ENCODE measurements at places on chromosomes 1 and 21.

- DNase-seq: no peak
These were observed 140.5 kb upstream of the MAP1LC3C start for GRCh38 chr1:242139442-242139841.

GRCh38 chr1:46203738-46204405, 738 bp downstream of the LURAP1 start:
- DNase-seq: no peak

DNA sequence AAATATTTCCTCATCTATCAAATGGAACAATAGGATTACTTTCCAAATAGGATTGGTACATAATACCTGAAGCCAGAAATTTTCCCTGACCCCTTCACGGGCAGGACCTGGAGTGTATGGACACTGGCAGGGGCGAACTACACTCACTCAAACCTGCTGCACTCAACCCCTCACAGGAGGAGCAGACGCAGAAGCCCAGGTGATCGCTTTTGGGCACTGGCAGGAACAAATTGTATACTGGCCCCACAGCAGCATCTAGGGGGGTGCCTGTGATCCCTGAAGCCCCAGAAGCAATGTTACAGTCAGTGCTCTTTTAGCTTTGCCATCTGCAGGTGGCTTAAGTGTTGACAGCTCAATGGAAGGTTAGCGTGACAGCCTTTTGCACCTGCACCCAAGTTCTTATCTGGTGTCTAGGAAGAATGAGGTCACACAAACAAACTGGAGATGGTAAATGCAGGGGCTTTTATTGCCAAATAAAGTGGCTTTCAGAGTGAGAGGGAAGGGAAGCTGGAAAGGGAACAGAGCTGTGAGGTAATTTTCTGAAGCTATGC, 199.2 kb upstream of the NEGR1 start:
- no peak for DNase-seq

GRCh38 chr1:15751717-15752116, 6.9 kb upstream of the FBLIM1 start:
- DNase-seq: no peak

- peak; percentile 82 for DNase-seq
These were observed 252.0 kb downstream of the RHOU start for GRCh38 chr1:228987286-228987685.

DNA sequence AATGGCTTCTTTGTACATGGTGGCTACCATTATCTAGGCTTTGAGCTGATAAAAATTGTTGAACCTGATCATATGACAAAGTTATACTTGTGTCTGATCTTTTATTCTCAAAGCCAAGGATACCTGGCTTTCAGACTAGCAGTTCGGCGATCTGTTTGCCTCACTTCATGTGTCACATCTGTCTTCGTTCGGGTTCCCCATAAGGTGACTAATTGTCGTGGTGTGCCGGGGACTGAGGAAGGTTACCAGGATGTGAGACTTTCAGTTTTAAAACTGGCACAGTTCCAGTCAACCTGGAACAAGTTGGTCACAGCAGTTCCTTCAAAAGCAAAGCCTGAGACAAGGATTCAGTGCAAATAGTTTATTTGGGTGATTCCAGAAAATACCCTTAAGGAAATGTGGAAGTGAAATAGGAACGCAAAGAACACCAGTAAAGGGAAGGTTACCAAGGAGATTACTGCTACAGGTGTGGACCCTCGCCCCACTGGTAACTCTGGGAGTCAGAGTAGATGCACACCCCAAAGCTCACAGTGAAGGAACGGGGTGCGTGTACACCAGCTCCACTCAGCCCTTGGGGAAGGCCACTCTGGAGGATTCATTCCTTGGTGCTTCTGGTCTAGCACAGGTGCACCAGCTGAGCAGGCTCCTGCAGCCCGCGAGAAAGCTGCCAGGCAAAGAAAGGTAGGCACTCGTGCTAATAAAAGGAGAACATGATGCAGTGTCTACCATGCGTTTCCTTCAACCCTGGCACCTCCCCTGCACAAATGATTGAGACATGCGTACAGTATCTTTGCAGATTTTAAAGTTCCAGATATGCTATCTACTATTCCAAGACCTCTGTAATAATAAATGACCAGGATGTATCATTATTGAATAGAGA, 69.0 kb downstream of the VWA5B1 start:
- no peak for DNase-seq

DNA sequence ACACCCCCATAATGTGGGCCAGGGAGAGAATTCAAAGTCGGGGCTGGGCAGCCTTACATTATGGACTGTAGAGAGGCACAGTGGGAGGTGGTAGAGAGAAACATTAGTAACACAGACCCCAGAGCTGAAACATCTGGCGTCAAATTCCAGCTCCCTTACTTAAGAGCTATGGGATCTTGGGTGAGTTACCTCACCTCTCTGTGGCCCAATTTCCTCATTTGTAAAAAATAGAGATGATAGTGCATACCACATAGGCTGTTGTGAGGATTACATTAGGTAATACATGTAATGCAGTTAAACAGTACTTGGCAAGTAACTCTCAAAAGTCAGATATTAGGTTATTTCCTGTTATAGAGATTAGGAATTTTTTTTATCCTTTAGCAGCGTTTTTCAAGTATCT, 160.5 kb upstream of the KIAA0040 start:
- no peak for DNase-seq

GRCh38 chr1:204080163-204080903, 7.4 kb downstream of the SOX13 start:
- DNase-seq: peak; percentile 31

- no peak for DNase-seq
These were observed 33.0 kb upstream of the TTC22 start for GRCh38 chr1:54834007-54834541.

- no peak for DNase-seq
These were observed 53.2 kb downstream of the STX6 start for GRCh38 chr1:180969434-180969833.

DNA sequence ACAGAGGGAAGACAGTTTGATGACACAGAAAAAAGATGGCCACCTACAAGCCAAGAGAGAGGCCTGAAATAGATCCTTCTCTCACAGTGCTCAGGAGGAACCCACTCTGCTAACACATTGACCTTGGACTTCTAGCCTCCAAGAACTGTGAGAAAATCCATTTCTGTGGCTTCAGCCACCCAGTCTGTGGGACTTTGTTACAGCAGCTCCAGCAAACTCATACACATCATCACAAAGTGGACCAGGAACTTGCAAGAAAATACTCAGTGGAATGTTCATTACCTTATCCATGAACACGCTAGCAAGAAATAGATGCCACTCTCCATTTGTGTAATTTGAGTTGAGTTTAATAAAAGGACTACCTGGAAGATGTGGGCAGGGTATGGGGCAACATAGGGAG, 38.1 kb upstream of the VWA5B1 start:
- DNase-seq: no peak

- DNase-seq: no peak
These were observed 12.7 kb upstream of the PCP4 start for GRCh38 chr21:39854572-39854971.

GRCh38 chr1:115141145-115141454, 51.8 kb upstream of the TSPAN2 start:
- no peak for DNase-seq

DNA sequence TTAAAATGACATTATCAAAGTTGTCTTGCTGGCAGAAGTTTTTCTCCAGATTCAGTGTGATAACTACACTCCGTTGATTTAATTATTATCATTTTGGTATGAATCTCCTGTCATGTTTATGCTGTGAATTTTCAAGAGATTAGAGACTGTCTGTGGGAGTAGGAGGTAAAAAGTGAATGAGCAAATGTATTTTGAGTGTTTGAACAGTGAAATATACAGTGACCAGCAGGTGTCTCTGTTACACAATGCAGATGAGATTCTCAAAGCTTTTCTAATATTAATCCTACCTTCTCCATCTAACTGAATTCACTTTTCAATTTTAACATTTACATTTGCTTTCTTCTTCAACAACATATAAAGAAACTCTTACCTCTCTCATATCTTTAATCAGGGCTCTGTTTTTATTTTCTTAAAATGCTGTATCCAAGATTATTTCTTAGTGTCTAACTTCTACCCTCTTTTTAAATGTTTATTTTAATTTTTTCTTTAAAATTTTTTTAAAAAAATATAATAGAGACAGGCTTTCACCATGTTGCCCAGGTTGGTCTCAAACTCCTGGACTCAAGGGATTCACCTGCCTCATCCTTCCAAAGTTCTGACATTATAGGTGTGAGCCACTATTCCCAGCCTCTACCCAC, 20.9 kb upstream of the HSPA13 start:
- peak; percentile 21 for DNase-seq

DNA sequence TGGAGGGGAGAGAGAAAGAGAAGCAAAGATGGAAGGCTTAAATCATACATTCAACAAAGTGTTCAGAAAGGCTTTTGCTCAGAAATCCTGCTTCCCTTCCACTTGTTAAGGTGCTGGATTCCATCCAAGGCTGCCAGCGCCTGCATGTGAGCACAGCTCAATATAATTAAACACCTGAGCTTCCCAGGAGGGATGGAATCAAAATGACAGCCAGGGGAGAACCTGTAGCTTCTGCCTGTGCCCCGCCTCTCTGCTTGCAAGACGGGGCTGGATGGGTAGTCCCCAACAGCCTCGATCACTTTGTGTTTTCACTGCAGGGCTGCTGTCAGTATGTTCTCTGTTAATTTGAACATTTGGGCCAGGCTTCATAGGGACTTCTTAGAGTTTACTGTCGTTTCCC, 225.7 kb downstream of the KCNH1 start:
- DNase-seq: peak; percentile 54

DNA sequence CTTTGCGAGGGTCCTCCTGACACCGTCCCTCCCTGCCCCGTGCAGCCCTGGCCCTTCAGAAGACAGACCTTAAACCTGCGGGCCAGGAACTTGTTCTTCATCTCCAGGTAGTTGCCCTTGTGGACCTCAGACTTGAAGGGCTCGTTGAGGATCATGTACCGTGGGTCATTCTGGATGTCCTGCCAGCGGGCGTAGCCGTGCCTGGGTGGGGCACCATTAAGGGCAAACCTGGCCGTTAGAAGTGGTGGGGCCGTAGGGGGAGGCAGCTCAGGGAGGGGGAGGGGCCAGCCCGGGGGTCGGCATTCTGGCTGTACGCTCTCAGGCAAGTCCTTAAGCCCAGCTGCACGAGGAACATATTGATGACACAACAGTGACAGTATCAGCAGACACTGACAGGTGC, 64.6 kb downstream of the KCNAB2 start:
- DNase-seq: no peak

DNA sequence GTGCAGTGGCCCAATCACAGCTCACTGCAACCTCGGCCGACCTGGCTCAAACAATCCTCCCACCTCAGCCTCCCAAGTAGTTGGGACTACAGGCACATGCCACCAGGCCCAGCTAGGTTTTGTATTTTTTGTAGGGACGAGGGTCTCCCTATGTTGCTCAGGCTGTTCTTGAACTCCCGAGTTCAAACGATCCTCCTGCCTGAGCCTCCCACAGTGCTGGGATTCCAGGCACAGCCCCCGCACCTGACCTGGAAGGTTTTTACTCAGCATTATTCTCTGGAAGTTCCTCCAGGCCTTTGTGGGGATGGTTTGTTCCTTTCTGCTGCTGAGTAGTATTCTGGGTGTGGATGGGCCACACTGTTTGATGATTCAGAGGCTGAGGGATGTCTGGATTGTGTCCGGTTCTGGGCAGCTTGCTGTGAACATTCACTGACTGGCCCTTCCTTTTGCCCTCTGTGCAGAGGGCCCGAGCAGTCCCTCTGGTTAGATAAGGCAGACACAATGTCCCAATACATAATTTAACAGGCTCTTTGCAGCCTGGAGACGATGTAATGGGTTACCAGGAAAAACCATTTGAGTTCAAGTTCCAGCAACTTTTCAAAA, 6.0 kb upstream of the TRAPPC10 start:
- DNase-seq: no peak

DNA sequence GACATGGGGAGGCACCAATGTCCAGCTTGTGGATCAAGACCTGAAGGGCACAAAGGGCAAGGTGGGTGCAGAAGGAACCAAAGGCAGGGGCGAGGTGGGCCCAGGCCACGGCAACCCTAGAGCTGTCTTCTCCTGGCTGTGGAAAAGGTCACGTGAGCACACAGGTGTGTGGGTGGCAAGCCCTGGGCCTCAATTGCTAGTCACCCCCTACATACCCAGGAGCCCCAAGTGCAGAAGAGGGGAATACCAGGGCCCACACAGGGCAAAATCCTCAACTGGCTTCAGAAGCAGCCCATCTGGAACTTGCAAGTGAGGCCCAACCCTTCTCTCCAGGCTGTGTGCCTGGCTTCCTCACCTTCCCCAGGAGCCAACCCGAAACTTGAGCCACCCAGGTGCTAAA, 25.6 kb downstream of the ZBTB17 start:
- DNase-seq: no peak

GRCh38 chr1:5910276-5910620, 82.0 kb downstream of the NPHP4 start:
- no peak for DNase-seq

DNA sequence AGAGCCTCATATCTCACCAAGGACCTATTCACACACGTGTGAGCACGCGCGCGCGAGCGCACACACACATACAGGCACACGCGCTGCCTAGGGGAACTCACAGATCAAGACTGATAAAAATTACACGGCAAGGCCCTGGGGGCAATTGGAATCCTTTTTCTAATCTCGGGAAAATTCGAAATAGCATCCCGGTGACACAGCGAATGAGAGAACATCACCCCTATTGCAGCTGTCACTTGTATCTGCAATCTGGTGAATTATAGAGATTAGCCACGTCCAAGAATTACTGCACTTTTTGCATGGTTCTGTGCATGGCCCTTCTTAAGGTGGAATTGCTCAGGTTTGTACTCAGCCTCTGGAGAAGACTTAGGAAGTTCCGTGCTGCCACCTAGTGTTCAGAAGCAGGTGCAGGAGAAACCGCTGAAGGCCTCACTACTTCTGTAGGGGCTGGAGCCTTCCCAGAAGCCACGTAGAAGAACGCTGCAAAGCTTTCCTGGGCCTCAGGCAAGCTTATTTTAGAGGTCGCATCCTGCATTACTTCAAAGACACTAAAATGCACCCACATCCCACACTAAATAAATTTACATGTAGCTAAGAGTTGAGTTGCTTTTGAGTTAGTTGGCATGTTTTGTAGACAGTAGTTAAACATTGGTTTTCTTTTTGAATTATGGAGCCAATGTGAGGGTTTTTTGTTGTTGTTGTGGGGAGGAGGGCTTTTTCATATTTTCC, 229.2 kb upstream of the CAMK1G start:
- DNase-seq: peak; percentile 91

- DNase-seq: peak; percentile 16
These were observed 86.6 kb upstream of the DPH5 start for GRCh38 chr1:101112051-101112780.

DNA sequence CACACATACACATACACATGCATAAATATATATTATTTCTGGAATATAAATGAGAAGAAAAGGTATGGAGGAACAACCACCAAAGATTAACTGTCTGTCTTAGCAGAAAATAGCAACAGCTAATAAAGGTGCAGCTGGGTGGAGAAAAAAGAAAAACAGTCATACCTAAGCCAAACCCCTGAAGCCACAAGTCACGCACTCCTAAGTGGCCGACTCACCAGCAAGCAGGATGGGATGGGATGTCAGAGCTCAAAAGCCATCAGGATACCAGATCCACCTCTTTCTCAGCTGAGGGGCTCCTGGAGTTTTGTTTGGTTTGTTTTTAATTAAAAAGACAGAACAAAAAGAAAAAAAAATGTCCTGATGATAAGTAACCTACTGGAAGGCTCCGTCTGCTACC, 64.7 kb upstream of the HIVEP3 start:
- DNase-seq: no peak
